ENCODE measurements at places on chromosomes 5 and 9. TPM values are rescaled to one million over a fixed set of nuclear protein-coding genes. Genes with fewer than 3 reads are reported as not detected.

The TTC16 gene
- total RNA-seq: not detected

The INSL6 gene
- not detected for total RNA-seq

The PCDHGC3 gene
- 9.5 TPM for total RNA-seq

The SEMA6A gene
- 0.53 TPM for total RNA-seq

The NRG2 gene
- total RNA-seq: under 0.01 TPM

The SPINK7 gene
- total RNA-seq: 13.7 TPM

The IFNA2 gene
- not detected for total RNA-seq

The PTPN3 gene
- total RNA-seq: 14.2 TPM

The CD74 gene
- total RNA-seq: 3.8 TPM

The PPP3R2 gene
- total RNA-seq: not detected

The CAPSL gene
- not detected for total RNA-seq

The SSNA1 gene
- total RNA-seq: 127 TPM

The IL5 gene
- not detected for total RNA-seq

The NTRK2 gene
- total RNA-seq: not detected

The GABRA1 gene
- total RNA-seq: not detected

The ESM1 gene
- not detected for total RNA-seq

The AGXT2 gene
- total RNA-seq: not detected

The NAA35 gene
- 26.0 TPM for total RNA-seq

The PCDHB7 gene
- total RNA-seq: not detected

The RAPGEF1 gene
- total RNA-seq: 16.5 TPM

The SNCAIP gene
- not detected for total RNA-seq

The TRIP13 gene
- 0.77 TPM for total RNA-seq

The PKD2L2 gene
- not detected for total RNA-seq

The CCL27 gene
- total RNA-seq: not detected

The ITGA1 gene
- total RNA-seq: 3.7 TPM

The LCN10 gene
- total RNA-seq: not detected

The NFIL3 gene
- total RNA-seq: 31.3 TPM

The PCDHA9 gene
- total RNA-seq: under 0.01 TPM

The SPATA31E1 gene
- total RNA-seq: not detected

The NCBP1 gene
- total RNA-seq: 23.6 TPM

The TMEM267 gene
- total RNA-seq: 30.6 TPM

The ACOT12 gene
- not detected for total RNA-seq

The STKLD1 gene
- total RNA-seq: under 0.01 TPM

The LRRC19 gene
- total RNA-seq: not detected

The MAMDC4 gene
- 1.5 TPM for total RNA-seq
